Activated CD4-positive, CD25-positive, alpha-beta regulatory T cell treated with anti-CD3 and anti-CD28 coated beads, Interleukin-2, amount 50 U/mL, for 16 hours (primary cell): ENCODE measurements at places on chromosomes 12 and 14.

DNA sequence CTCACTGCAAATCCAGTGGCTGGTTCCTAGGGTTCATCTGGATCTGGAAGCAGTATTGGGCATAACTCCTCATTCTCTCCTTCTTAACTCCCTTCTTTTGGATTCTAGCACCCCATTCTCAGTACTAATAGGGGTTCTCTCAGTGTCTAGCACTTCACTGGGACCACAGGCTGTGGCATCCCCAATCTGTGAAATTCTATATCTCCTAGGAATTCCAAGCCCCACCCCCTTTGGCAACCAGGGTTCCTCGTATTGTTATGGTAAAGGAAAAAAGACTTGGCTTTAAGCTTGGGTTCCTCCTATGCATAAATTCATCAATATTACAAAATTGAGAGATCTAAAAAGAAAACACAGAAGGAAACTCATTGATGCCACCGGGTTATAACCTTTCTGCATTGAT is 45.0 kb upstream of the FBXO21 start:
- no peak for DNase-seq

DNA sequence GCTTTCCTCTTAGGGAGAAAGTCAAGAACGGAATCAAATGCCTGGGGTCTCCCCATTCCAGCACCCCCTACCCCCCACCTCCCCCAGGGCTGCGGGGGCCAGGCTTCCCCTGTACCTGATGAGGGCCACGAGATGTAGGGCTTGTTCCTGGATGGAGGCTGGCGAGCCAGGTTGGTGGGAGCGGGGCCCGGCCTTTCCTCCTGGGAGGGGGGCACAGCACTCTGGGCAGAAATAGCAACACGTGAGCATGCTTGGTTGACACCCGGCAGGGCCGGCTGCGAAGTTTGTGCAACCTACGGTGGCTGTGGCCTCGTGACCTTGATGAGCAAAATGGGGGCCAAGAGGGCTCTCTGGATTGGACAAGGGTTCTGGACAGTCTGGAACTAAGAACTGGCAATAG is 15.7 kb downstream of the AMN start:
- DNase-seq, result no peak

- no peak for DNase-seq
Observed at GRCh38 chr12:65640489-65640901, 183.8 kb upstream of the HMGA2 start.

DNA sequence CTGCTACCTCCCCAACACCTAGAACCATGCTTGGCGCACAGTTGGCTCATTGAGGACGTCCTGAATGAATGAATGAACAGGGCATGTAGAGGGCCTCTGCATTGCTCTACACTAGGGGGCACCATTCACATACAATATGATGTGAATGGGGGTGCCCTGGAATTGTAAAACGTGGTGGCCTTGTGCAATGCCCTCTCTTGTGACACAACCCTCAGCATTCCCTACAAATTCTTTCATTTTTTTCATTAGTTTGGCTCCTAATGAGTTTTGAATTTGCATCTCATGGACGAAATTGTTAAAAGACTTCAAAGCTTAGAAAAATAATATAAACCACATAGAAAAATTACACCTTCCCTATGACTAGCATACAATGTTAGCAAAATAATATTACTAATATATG is 2.3 kb upstream of the DIO2 start:
- no peak for DNase-seq

DNA sequence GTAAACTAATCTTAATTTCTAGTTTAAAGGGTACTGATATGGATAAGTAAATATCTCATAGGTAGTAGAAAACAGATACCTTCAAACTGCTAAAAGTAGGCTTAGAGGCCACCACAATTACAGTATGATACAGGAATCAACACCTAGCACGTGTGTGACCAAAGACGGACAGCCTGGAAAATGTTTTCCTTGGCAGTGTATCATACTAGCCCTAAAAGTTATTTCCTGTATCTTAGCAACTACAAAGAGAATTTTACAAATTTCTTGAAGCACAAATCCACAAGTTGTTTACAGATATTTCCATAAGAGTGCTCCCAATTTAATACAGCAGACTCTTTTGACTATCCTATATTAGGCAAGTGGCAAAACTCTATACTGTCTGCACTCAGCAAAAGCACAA is 106.0 kb downstream of the ITPR2 start:
- DNase-seq, result no peak

DNA sequence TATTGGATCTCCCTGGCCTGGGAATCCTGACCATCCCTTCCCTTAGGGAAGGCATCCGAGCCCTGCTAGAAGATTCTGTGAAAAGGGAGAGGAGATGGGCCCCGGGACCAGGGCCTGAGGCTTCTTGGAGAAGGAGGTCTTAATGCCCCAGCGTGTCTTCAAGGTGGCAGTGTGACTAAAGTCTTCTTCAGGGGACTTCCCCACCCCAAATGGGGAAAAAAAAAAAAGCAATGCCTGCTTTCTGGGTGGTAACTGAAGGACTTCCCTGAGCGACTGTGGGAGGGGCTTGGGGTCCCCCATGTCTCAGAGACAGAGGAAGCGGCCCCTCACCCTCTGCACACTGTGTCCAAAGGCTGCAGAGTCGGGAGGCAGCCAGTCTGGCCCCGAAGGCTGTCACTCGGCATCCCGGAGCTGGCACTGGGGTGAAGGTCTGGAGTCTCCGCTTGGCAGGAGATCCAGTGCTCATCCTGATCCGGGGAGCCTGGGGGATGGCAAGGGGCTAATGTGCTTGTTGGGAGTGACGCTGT is 7.8 kb upstream of the PGF start:
- no peak for DNase-seq

DNA sequence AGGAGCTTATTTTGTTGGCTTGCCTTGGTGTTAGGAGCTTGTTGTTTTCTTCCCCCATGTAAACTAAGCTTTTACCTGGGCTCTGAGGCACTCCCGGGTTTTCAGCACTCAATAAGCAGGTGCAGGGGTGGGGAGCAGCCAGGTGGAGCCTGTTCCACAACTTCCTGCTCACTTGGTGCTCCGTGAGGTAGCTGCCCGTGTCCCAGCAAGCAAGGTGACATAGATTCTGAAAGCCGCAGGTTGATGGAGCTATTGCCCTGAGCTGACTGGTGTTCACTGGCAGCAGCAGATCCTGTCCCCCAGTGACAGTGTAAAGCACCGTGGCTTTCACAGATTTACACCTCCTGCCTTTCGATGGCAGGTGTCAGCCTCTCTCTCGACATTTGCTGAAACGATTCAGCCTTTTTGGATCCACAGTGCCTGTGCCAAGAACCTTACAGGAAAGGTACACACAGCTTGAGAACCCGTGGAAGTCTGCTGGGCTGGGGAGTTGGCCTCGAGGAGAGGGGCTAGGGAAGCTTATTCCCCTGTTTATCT is 295.7 kb upstream of the FKBP4 start:
- no peak for DNase-seq

- no peak for DNase-seq
Observed at GRCh38 chr12:1552171-1552570, 42.2 kb downstream of the FBXL14 start.

GRCh38 chr12:112206944-112207343 is 81.6 kb downstream of the TRAFD1 start:
- DNase-seq, result no peak

DNA sequence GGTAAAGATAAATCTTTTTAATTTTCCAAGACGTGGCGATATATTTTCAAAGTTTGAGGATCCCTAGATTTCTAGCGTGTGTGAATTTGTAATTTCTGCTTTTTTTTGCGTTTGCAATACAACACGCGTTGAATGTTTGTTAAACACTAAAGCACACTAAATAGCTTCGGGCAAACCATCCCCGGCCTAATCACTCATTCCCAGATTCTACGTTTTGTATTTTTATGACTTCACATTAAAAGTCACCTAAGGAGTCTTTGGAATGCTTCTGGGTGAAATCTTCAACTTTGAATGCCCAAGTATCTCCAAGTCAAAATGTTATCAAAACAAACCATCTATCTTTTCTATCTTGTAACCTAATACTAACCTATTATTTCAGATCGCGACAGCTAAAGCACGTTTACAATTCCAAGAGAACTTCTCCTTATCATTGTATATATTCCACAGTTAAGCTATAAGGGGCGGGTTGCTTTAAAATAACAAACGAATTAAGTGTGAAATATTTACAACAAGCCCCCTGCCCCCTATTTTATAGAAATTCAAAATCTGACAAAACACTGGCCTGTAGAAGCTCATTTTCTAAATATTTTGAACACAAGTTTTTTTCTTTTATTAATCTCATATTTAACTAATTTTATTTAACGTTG is 1.1 kb downstream of the ALX1 start:
- no peak for DNase-seq

DNA sequence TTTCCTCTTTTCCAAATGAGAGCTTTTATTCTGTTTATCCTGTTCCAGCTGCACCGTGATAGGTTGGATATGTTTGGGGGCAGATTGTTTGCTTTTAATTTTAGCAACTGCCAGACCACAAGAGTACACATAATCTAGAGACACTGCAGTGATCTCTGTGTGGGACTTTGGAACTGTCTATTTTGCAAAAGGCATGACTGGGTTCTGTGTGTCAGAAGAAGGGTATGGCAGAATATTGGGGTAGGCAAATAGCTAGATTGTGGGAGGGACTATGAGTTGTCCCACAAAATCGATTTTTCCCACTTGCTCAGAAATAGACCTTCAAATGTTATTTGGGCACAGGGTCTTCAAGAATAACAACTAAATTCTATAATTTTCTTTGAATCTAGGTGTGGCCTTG is 275.9 kb upstream of the KITLG start:
- DNase-seq, result no peak

DNA sequence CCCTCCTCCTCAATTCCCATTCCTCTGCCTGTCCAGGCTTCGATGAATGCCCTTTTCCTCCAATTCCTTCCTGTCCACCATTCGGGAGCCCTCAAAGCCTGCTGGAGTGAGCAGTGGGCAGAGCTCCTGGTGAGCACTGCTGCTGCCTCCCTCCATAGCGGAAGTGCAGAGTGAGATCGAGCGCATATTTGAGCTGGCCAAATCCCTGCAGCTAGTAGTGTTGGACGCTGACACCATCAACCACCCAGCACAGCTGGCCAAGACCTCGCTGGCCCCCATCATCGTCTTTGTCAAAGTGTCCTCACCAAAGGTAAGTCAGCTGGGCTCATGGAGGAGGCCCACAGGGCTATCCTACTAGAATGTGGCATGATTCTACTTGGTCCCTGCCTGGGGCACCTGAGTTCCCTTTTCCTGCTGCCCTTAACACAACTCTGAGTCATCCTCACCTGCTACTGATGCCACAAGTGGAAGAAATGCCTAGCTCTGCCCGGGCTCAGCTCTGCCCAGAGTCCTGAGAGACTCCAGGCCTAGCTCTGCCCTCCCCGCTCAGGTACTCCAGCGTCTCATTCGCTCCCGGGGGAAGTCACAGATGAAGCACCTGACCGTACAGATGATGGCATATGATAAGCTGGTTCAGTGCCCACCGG is 8.0 kb downstream of the CACNB3 start:
- no peak for DNase-seq

DNA sequence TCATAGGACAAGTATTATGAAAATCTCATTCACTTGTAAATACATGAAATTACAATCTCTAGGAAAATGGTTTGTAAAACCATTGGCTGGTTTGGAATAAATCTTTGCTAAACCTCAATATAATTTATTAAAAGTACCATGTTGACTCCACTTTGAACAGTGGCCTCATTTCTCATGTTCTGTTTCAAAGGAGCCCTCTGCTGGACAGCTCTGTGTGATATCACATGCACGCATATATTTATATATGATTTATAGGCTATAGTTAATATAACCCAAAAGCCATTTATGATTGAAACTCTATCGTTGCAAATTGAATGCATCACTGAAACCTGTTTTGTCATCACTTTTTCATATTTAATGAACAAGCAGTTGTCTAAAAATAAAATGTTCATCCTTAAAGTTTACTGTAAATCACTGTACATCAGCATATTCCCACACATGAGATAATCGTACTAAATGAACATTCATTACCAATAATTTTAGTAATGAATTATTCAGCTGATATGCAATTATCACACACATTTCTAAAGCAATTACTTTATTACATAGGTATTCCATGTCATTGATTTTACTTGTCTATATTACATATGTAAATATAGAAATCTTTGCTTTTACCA is 493.8 kb downstream of the NPAS3 start:
- no peak for DNase-seq

DNA sequence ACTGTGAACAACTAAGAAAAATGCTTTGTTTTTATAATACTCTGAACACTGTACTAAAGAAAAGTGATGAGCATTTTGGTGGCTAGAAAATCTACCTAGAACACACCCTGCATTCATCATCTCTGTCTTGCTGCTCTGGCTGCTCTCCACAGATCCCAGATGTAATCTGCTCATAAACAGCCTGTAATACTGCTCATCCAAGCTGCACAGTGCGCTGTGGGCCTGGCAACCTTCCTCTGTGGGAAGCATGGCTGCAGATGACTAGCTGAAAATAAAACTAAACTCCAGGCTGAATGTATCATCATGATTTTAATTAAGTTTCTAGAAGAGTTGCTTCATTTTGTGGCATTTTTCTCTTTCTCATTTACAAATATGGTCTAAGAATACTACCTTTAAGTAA is 200.7 kb downstream of the SLC2A13 start:
- no peak for DNase-seq

DNA sequence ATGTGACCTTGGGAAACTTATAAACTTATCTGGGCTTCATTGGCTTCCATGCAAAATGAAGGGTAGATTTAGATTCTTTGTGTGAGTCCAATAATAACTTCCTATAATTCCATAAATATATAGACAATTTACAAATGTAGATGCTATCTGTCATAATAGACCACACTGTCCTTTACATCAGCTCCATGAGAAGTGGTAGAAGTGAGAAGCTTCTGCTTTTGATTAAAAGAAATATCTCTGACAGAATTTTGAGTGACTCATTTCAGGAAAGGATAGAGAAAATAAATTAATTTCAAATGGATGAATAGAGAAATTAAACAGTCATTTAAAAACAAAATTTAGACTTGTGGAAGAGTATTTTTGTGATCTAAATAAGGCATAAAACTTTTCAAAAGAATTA is 329.7 kb upstream of the ATP2B1 start:
- DNase-seq, result no peak

DNA sequence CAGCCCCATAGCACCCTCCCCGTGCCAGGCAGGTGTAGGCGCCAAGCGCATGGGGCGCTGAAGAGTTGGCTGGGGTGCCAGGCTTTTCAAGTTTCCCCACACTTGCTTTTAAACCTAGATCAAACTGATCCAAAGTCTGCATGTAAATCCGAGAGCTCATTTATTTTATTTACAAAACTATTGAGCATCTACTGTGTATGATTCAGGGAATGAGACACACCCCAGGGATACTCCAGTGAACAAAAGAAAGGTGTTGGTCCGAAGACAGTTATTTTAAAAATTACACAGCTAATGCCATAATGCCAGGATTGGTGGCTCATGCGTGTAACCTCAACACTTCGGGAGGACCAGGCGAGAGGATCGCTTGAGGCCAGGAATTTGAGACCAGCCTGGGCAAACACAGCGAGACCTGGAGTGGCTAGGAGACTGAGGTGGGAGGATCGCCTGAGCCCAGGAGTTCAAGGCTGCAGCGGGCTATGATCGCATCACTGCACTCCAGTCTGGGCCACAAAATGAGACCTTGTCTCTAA is 780 bp upstream of the SLC41A2 start:
- no peak for DNase-seq

- no peak for DNase-seq
Observed at GRCh38 chr12:41479426-41479825, 291.3 kb downstream of the PDZRN4 start.
